ENCODE measurements at places on chromosomes 6 and 20.

GRCh38 chr6:52544602-52545405 is 32.1 kb downstream of the TRAM2 start:
- no peak for DNase-seq

- no peak for DNase-seq
Observed at GRCh38 chr6:110564703-110565421, 88.4 kb upstream of the SLC22A16 start.

- no peak for DNase-seq
Observed at GRCh38 chr6:111939902-111940301, 66.7 kb upstream of the FYN start.

GRCh38 chr6:141540207-141540606 is 592.5 kb upstream of the GJE1 start:
- no peak for DNase-seq

DNA sequence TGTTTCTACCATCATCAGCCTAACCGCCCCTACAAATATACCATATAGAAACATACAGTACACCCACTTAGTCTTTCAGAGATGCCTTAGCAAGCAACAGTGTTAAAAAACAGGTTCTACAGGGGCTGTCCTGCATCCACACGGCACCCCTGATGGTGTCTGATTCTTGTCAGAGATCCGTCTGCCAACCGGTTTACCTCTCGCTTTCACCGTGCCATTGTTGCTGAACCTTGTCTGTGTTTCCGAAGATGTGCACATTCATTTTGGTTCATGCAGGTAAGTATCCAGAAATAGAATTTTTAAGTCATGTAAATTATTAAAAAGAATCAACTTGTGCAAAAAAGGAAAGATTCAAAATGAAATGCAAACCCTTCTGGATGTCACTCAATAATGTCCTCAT is 52.9 kb downstream of the EPHA7 start:
- no peak for DNase-seq
